ENCODE measurements at places on chromosomes 13 and 19.

DNA sequence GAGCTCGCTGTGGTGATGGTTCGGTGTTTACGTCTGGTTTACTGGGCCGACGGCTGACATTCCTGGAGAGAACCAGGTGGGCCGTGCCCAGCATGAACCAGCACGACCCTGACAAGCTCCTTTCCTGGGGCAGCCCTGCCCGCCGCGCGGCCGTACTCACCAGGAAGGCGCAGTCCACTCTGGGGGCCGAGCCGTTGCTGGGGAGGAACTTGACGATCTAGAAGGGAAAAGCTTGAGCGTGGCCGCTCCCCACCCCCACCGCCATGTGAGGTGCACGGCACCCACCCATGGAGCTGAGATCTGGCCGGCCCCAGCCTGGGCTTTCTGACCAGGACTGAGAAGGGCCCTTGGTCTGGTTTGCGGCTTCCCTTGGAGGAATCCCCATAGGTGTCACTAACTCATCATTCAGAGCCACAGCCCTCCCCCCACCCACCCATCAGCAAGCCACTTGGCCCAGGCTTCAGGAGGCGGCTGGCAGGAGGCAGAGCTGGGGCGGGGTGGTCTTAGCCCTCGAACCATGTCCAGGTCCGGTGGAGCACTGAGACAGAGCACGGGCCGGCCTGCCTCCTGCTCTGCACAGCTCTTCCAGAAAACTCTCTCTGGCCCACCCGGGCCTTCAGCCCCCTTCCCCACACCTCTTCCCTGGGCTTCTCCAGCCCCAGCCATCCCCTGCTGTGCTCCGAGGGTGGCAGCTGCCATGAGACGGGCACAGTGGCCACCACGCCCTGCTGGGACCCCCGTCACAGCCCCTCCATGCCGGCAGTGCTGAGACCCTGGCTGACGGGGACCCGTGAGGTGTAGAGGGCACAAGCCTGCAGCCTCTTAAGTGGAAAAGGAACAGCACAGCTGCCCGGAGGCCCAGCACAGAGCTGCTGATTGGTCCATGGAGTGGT lies 6.2 kb downstream of the ATP4B start:
- DNase-seq: no peak

DNA sequence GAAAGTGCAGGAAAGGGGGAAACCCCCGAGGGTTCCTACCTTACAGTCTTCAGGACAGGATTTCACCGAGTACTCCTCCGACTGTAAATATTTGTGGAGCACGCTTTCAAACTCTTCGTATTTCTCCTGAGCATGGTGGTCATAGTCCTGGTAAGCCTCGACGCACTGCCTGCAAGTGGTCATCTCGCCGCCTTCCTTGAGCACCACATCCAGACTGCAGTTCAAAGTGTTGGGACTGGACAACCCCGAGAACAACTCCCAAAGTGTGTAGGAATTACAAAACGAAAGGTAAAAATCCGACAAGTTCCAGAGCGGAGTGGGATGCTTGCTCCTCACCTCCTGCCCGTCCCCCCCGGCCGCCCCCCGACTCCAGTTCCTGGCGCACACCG lies 349.7 kb downstream of the LIG4 start:
- DNase-seq: no peak

- DNase-seq: no peak
These were observed 539.2 kb upstream of the PCDH9 start for GRCh38 chr13:67769063-67769986.

- no peak for DNase-seq
These were observed 58.4 kb downstream of the ZIC5 start for GRCh38 chr13:99913167-99913566.

- no peak for DNase-seq
These were observed at the start of gene EBI3 for GRCh38 chr19:4229179-4229931. Gene EBI3, plus strand, starts transcription at chr19:4229523. Its CDS starts 28 bp downstream, at chr19:4229551.

DNA sequence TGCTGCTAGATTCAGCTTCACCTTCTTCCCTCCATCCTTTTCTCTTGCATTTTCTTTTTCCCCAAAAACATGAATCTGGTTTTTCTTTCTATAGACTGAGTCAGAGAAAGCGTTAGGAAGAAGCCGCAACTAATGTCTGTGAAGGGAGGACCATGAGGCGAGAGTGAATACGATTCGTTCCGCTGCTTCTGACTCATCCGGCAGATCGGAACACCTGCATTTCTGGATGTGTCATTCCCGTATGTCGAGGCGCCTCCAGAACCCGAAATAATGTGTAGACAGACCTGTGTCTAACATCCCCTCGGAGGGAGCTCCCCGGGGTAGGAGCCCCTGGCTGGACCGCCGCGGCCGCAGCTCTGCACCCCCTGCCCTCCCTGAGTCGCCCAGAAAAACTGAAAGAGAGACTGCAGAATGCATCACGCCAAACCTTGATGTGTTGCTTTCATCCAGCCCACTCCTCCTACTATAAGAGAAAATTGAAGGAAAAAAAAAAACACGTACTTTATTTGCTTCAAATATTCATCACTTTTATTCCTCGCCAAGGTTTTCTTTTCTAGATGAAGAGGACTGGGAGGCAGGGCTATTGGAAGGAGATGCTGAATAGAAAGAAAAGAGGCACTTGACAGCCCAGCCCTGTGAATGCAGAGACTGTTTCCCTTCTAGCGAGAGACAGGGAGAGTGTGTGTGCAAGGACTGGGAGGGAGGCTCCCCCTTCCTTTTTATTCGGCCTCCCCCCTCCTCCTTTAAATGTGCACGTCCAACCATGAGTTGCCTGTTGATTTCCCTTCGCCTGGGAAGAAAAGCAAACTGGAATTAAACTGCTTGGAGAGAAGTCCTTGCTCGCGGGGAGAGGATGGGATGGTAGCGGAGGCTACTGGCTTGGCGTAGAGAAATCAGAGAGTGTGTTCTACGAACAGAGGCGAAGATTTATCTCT lies 616 bp upstream of the PCDH17 start:
- DNase-seq: no peak

- no peak for DNase-seq
These were observed 29.1 kb downstream of the TUBGCP3 start for GRCh38 chr13:112558696-112559418.

GRCh38 chr19:45087531-45087930 lies 5.4 kb upstream of the PPP1R37 start:
- no peak for DNase-seq

DNA sequence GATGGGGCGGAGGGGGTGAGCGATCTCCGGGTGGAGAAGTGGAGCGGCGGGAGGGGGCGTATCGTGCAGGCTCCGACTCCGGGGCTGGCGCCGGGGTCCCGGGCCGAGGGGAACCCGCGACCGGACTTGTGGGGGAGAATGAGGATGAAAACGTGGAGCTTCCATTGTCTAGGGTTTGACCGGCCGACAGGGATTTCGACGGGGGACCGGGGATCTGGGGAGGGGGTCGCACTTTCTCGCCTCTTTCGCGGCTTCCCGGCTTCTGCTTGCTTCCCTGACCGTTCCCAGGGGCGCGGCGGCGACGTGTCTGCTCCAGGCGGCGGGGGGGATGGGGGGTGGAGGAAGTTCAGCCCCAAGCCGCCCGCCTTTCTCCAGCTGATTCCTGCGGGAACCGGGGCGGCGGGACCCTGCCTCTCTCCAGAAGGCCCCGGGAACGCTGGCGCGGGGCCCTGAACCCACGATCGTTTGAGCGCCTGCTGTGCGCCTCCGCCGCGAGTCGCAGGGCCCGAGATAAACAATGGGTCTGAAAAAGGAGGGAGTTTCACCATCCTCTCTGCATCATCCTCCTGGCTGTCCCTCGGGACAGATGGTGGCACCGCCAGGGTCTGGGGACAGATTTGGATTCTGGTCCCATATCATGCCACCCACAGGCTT lies 790 bp downstream of the TPM4 start:
- no peak for DNase-seq

DNA sequence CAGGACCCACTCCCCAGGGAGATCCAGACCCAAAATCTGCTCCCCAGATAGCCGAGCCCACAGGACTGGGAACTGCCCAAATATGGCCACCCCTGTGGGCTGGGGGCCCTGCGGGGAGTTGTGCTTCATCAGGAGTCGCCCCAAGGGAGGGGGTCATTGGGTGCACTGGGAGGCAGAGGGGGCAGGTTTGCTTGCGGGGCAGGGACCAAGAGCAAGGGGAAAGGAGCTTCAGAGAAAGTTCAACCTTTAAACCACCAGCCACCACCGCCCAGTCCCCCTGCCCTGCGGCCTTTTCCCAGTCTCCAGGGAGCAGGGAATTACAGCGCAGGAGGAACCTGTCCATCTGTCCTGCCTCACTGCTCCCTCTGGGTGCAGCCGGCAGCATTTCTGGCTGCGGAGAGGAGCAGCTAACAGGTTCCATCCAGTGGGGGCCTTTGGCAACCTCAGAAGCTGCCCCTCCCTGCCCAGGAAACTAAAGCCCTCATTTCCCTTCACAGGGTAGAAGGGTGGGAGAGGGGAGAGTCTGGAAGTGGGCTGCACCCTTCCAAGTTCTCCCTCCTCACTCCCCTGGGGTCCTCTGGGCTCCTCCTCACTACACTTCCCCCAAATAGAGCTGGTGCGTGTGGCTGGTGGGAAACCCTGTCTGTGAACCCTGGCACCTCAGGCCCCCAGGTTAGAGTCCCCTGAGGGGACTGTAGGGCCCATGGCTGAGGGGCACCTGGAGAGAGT lies 13.8 kb upstream of the ASF1B start:
- no peak for DNase-seq

- no peak for DNase-seq
These were observed 774 bp downstream of the GGN start for GRCh38 chr19:38386971-38387549.

DNA sequence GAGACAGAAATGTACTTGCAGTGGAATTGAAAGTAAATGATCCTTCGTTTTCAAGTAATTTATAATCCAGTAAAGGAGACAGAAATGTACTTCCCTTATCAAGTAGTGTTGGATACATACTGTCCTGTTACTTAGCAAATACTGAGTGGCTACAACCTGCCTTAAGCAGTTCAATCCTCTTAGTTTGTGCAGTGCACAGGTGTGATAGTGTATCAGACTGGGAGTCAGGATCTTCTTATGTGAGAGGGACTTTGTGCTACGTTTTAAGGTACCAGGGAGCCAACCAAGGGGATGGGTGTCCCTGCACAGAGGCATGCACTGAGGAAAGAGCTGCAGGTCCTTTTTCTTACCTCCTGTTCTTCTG lies 111.1 kb downstream of the DNAJC3 start:
- DNase-seq: no peak

- no peak for DNase-seq
These were observed 15.7 kb downstream of the CIC start for GRCh38 chr19:42284591-42285341.

DNA sequence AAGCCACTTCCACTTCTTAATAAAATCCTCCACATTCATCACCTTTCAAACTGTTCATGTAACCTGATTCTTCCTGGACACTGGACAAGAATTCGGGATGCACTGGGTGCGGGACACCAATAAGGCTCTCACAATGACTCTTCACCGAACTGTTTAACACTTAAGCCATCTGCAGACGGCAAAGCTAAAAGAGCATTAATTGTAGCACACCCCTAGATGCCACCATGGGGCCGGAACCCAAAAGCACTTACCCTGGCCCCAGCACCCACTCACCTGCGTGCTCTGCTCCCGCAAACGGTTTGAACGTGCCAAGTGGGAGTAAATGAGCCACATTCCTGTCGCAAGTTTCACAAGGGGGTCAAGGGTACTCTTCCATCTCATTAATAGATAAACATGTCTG lies 254.3 kb upstream of the PRR20A start:
- DNase-seq: no peak

DNA sequence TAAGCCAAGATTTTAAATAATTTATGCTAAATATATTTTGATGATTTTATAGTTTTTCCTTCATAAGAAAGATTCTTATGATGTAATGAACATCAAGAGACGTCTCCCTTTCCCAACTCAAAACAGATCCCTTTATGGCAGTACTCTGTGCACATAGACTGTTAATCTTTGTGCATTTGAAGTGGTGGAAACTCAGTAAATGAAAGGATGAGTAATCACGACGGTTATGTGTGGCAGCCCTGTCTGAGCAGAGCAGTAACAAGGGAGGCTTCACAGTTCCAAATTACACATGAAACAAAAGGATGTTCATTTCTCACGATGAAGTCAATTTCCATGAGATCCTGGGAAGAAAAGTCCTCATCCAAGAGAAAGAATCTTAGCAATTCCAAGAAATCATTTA lies 498.1 kb downstream of the KLF5 start:
- DNase-seq: no peak

GRCh38 chr19:32352241-32352630 lies 6.8 kb downstream of the ZNF507 start:
- no peak for DNase-seq

DNA sequence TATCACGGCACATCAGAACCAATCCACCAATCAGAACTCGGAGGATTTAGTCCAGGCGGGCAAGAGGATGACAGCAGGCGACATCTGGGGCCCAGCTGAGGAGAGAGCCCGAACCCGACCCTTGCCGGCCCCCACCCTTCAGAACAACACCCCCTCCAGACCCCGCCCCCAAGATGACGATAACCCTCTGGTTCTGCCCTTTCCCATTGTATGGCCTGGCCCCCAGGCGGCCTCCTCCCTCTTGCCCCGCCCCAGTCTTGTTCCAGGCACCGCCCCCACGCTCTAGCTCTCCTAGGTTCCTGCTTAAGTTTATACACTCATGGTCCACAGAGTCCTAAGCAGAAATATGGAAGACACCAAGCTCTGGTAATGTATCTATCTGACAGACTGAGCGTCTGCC lies 2.8 kb upstream of the ZNF83 start:
- no peak for DNase-seq

DNA sequence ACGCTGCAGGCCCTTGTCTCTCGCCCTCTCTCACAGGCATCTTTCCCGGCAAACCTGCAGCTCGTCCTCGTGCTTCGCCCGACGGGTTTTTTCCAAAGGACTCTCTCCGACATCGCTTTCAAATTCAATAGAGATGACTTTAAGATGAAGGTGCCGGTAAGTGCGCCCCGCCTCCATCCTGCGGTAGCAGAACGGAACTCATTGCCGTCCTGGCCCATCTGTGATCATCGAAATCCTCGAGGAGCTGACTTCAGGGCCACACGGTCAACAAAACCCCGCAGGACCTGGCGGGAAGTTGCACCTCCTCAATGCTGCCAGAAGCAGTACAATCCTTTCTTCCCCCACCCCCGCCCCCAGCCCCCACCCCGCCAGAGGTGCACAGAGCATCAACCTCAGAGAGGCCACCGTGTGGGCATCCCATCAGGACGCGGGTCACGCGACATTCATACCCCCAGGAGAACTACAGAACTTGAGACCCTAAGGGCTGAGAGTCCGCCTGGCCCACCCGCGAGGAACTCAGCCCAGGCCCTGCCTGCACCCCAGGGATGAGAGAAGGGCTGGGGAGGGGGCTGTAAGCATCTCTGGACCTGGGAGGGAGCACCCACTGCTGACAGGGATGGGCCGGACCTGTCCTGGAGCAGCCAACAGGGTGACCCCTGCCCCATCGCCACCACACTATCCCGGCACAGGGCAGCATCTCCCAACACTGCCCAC lies 44.9 kb upstream of the F7 start:
- DNase-seq: no peak

DNA sequence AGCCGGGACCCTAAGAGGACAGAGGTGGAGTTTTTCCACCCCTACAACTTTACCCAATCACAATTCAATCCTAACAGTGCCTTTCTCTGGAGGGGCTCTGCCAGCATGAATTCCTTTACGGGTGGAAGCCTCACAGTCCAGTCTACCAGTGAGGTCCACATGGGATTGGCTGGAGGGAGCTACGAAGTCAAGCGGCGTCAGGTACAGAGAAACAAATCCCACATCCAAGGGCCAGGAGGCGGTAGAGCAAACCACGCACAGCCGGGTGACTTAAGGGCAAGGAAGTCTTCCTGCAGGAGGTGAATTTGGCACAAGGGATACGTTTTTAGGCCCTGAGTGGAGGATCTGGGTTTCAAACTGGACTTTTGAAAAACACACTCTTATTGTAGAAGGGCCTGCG lies 199.6 kb downstream of the UQCRFS1 start:
- DNase-seq: no peak

- DNase-seq: no peak
These were observed 18.9 kb upstream of the IGFL1 start for GRCh38 chr19:46210669-46211068.

Data from fibroblast of skin of left biceps (primary cell).